ENCODE measurements at places on chromosomes 6 and 20.

- DNase-seq = peak; percentile 17
Observed at GRCh38 chr6:88641178-88641903, 322.1 kb downstream of the RNGTT start.

DNA sequence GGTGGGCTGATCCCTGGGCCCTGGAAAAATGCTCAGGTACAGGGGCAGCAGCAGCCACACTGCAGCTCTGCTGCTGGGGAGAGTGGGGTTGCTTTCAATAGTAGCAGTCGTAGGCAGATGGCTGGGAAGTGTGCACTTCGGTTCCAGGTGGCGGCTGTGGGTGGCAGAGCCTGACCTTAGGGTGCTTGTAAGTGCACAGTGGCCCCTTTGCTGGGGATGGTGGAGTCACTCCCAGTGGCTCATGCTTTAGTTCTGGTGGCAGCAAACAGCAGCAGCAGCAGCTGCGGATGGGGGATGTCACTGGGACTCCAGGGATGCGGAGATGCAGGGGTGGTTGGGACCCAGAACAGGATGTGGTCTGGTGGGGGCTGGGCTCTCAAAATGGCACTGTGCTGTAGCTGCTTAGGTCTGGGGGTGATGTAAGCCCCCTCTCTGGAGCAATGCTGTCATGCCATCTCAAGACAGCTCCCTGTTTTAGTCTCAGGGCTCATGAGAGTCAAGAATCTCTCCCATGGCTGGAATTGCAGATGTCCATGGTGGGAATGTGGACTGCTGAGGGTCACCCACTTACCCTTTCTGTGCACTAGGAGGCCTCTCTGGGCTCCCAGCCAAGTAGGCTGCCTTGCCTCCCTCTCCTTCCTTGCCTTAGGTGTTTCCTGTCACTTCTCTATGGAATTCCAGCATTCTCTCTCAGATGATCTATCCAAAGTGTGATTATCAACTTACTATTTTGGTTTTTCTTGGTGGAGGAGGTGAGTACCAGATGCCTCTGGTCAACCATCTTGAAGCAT is 146.7 kb upstream of the SLC22A23 start:
- no peak for DNase-seq

DNA sequence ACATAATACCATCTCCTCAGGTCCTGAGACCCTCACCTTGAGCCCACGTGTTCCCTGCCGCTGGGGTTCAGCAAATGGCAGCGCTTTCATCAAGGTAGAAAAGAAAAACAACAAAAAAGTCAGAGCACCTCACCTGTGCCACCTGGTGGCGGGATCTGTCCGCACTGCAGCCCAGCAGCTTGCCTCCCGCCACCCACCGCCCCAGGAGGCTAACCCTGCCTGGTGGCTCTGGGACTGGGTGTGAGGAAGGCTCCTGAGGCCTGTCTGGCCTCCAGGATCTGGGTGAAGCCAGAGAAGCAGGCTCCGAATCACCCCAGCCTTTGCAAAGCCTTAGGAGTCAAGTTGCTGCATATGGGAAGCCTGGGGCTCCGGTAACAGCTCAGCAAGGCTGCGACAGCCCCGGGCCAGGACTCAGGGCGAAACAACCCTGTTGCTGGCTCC is 270.8 kb downstream of the BMP7 start:
- no peak for DNase-seq

DNA sequence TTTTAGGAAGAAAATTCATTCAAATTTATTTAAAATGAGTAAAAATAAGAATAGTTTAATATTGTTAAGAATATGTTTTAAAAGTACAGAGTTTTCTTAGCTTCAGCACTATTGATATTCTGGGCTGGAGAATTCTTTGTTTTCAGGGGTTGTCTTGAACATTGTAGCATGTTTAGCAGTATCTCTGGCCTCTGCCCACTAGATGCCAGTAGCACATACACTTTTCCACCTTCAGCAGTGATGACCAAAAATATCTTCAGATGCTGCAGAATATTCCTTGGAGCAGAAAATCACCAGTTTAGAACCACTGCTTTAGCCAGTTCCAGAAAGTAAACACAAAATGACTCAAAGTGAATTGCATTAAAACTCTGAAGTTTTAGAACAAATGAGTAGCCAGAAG is 19.4 kb upstream of the SDHAF4 start:
- DNase-seq = peak; percentile 5

DNA sequence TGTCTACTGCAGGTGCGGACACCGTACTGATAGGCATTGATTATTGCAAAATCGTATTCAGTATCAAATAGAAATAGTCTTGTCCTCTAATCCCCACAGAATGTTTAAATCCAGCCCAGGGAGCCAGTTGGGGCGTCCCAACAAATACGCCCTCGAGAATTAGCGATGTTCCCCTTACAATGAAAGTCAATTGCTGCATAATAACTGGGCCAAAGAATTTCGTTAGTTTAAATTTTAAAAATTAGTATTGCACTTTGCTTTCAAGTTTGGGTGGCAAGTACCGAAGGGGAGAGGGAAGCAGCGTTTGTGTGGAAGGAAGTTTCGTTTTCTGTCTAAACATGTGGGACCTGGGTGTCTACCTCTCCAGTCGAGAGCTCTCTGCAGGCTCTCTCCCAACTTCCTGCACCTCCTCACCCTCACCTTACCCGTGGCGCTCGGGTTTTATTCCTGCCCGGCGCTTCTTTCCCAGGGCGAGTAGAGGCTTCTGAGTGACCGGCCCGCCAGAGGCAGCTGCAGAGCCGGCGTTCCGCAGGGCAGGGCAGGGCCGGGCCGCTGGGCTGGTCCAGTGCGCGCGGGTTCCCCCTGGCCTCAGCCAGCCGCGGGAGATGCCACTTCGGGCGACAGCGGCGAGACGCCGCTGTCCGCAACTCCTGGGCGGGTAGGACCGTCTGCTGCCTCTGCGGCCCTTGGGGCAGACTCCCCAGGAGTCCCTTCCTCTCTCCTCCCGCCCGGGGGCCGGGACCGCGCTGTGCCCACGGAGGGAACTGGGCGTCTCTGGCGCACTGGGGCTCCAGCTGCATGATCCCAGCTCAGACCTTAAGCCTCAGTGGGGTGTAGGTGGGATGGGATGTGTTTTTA is 862 bp upstream of the TFAP2C start:
- DNase-seq = no peak

DNA sequence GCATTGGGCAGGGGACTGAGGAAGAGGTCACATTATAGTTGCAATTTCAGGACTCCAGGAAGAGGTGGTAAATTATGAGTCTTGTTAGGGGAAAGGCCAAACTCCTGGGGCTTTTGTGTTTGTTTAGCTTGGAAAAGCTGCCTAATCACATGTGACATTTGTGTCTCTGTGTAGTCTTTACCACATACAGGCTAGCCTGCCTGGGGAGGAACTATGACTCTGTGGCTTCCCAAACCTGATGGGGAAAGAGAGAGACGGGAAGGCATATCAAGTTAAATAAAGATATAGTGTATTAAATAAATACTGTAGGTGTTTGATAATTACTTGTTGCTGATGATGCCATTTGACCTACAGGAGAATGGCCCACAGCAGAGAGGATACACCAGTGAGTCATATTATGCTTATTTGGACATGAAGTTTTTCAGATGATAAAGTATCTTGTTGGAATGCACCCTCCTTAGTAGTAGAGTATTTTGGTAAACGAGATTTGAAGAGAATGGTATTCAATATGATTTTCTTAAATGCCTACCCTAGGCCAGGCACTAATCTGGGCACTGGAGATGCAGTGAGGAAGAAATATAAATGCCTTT is 4.0 kb downstream of the BLTP3A start:
- peak; percentile 45 for DNase-seq

DNA sequence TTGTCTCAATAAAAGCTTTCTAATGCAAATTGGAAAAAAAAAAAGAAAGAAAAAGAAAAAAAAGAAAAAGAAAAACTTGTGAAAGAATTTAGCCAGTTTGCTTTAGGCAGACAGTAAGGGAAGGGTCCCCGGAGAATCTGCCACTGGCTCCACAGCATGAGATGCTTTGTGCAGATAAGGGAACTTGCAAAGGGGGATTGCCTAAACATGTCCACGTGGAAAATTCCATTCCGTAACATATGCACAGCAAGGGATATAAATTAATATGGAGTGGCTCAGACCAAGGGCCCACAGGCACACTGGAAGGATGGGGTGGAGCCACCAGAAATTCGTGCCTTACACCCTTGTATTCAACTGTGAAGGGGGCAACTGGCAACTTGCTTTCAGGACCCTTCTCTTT is 45.4 kb downstream of the MKKS start:
- DNase-seq = no peak

DNA sequence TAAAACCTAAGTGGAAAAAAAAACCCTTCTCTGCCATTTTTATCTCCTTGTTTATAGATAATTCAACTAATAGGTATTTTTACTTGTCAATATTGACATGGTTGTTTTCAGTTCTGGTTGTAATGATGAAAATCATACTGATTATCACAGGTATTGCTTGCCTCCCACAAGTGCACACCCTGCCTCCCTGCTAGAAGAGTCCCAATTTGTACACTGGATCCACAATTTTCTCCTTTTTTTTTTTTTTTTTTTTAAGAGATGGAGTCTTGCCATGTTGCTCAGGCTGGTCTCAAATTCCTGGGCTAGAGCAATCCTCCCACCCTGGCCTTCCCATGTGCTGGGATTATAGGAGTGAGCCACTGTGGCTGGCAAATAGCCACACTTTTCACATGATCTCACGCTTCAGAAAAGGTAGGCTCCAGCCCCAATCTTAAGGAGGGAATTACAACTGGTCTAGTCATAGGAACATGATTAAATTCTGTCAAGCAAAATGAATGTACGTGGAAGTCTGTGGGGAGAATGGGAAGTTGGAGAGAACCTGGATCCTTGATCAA is 12.3 kb downstream of the DYNLT2 start:
- DNase-seq = no peak

Measured in astrocyte (in vitro differentiated cells and primary cell).